ENCODE measurements at places on chromosomes 7 and 10. TPM values are rescaled to one million over a fixed set of nuclear protein-coding genes. Genes with fewer than 3 reads are reported as not detected.
A peak's percentile ranks its signal among the peaks of the same experiment; 100 is the strongest.

- no peaks in the 10 kb centered on the region for H3K36me3 ChIP-seq
- DNase-seq: no peak
- H3K27ac ChIP-seq: no peak overlapping the region
- H3K4me1 ChIP-seq: no peaks in the 10 kb centered on the region
- H3K4me3 ChIP-seq: no peak overlapping the region
These were observed 60.2 kb upstream of the NRG3 start for GRCh38 chr10:81814842-81815241.

GRCh38 chr7:129689995-129690581 is 78.6 kb downstream of the NRF1 start:
- H3K27me3 ChIP-seq: no peaks in the 10 kb centered on the region
- peaks cover 4% of the 10 kb centered on the region for H3K36me3 ChIP-seq
- DNase-seq: peak; percentile 13

TMEM184A gene
- 21.0 TPM for total RNA-seq

NAT16 gene
- total RNA-seq: 0.26 TPM

CDHR1 gene
- 0.26 TPM for total RNA-seq

Measured in body of pancreas (tissue), 4 donors.